Bronchial epithelial cell (primary cell): ENCODE measurements at places on chromosomes 5 and 9. TPM values are rescaled to one million over a fixed set of nuclear protein-coding genes. Genes with fewer than 3 reads are reported as not detected.

VCAN gene
- total RNA-seq = 7.8 and 33.7 TPM in 2 replicates

TAF11L12 gene
- total RNA-seq = 0.26 TPM in 1 of 2 replicates, not detected in the other

OR1B1 gene
- total RNA-seq = not detected in 2 replicates

FRMD3 gene
- under 0.01 and 0.51 TPM in 2 replicates for total RNA-seq

BNC2 gene
- under 0.01 TPM in 1 of 2 replicates, not detected in the other for total RNA-seq

FAM153A gene
- total RNA-seq = 0.26 and 0.64 TPM in 2 replicates

IL4 gene
- total RNA-seq = not detected in 2 replicates

PCDHB9 gene
- total RNA-seq = under 0.01 TPM in 1 of 2 replicates, not detected in the other

OR1Q1 gene
- not detected in 2 replicates for total RNA-seq

MAST4 gene
- 10.3 and 21.1 TPM in 2 replicates for total RNA-seq

PCDHGB2 gene
- under 0.01 and 0.26 TPM in 2 replicates for total RNA-seq

ANKH gene
- total RNA-seq = 11.1 and 12.9 TPM in 2 replicates

PCDHB6 gene
- not detected in 2 replicates for total RNA-seq

IL3 gene
- not detected in 2 replicates for total RNA-seq

THBS4 gene
- 0.26 TPM in 2 replicates for total RNA-seq

PCDHB12 gene
- 0.13 TPM in 1 of 2 replicates, not detected in the other for total RNA-seq

IL5 gene
- not detected in 2 replicates for total RNA-seq

JAKMIP2 gene
- total RNA-seq = not detected in 2 replicates

HAPLN1 gene
- total RNA-seq = not detected in 2 replicates

PTGDS gene
- 0.26 TPM in 2 replicates for total RNA-seq

SKP1 gene
- 157 and 293 TPM in 2 replicates for total RNA-seq

DCTN4 gene
- 23.7 and 27.5 TPM in 2 replicates for total RNA-seq

GLIPR2 gene
- 0.26 and 1.8 TPM in 2 replicates for total RNA-seq

CD14 gene
- total RNA-seq = 2.3 and 3.2 TPM in 2 replicates

NPR3 gene
- 1.2 and 17.1 TPM in 2 replicates for total RNA-seq

PCDHA11 gene
- 0.79 and 1.8 TPM in 2 replicates for total RNA-seq

IFNA2 gene
- total RNA-seq = not detected in 2 replicates

GFI1B gene
- not detected in 2 replicates for total RNA-seq

DDX46 gene
- total RNA-seq = 10.8 and 14.0 TPM in 2 replicates

IRGM gene
- not detected in 2 replicates for total RNA-seq

DDX4 gene
- total RNA-seq = under 0.01 TPM in 1 of 2 replicates, not detected in the other

ADAMTS6 gene
- total RNA-seq = 5.9 and 17.6 TPM in 2 replicates

DOK3 gene
- 0.53 and 1.4 TPM in 2 replicates for total RNA-seq

FCN2 gene
- not detected in 2 replicates for total RNA-seq

DDX41 gene
- total RNA-seq = 108 and 250 TPM in 2 replicates

CDX1 gene
- not detected in 2 replicates for total RNA-seq

BRD9 gene
- 36.1 TPM in 2 replicates for total RNA-seq

NEUROG1 gene
- total RNA-seq = not detected in 2 replicates

PCDHA1 gene
- under 0.01 TPM in 1 of 2 replicates, not detected in the other for total RNA-seq

SCAMP1 gene
- total RNA-seq = 35.1 and 58.7 TPM in 2 replicates

MYMK gene
- total RNA-seq = not detected in 2 replicates

SLC9A3 gene
- total RNA-seq = 0.64 and 1.6 TPM in 2 replicates

TAF11L10 gene
- total RNA-seq = not detected in 2 replicates

RORB gene
- under 0.01 TPM in 1 of 2 replicates, not detected in the other for total RNA-seq

DNAJC21 gene
- total RNA-seq = 42.4 and 54.4 TPM in 2 replicates
